ENCODE measurements at places on chromosomes 7 and 10. TPM values are rescaled to one million over a fixed set of nuclear protein-coding genes. Genes with fewer than 3 reads are reported as not detected.

Gene OR9A2
- total RNA-seq = not detected

GRCh38 chr10:132906836-132907235 lies 35.5 kb downstream of the CFAP46 start:
- DNase-seq = no peak

DNA sequence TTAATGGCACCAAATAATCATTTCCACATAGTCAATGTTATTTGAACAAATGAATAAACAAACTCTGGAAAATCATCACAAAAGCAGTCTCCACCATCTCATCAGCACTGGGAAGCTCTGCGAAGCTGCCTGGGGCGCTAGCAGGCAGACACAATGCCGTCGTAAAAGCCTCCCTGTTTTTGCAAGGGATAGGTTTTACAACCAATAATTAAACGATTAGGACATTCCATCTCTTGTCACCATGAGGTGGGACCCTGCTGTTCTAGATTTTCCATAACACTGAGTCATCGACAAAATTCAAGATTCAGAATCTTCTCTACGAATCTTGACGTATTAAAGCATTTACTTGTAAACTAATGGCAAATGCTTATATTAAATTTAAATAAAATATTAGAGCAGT lies 172.8 kb upstream of the AKR1E2 start:
- DNase-seq = no peak

GRCh38 chr10:33331379-33331694 lies 3.1 kb downstream of the NRP1 start:
- no peak for DNase-seq

- DNase-seq = no peak
These were observed 4.4 kb downstream of the RPS24 start for GRCh38 chr10:78038105-78038504.
